ENCODE measurements at places on chromosomes 2 and 18.

DNA sequence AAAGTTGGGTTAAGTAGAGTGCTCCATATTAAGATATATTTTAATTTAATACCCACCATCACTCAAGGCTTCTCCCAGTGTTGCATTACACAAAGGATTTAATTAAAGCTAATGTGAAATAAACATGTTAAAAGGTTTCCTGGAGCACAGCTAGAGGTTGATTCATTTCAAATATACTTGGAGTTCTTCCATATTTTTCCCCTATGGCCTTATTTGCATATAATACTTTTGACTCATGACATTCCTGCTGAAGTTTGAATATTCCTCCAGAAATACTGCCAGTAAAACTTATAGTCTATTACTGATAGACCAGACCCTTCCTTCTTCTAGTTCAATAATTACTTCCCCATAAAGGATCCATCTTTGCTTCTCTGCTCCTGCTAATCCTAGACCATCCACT is 227.5 kb downstream of the GULP1 start:
- no peak for DNase-seq

- DNase-seq, result no peak
Measured at GRCh38 chr2:28413152-28413898, 20.7 kb downstream of the FOSL2 start.

DNA sequence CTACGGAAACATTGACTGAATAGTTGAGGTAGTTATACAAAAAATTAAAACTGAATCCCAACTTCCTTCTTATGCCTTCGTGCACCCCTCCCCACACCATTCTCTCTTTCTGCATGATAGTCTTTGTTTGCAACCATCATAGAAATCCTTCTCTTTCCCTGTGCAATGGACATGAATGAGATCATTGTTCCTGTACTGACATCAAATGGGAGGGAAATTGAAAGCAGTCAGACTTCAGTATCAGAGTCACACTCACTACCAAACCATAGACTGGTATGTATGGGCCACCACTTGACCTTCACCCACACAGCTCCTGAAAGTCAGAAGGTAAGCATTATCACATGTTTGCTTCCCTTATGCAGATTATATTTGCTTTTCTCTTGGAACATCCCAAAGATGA is 782.8 kb downstream of the BCL11A start:
- DNase-seq, result no peak

- DNase-seq, result no peak
Measured at GRCh38 chr18:49030138-49030537, 79.4 kb upstream of the SMAD7 start.

- no peak for DNase-seq
Measured at GRCh38 chr2:43009448-43009847, 217.0 kb downstream of the ZFP36L2 start.

GRCh38 chr2:64786343-64787018 is 132.8 kb upstream of the SERTAD2 start:
- DNase-seq, result no peak

DNA sequence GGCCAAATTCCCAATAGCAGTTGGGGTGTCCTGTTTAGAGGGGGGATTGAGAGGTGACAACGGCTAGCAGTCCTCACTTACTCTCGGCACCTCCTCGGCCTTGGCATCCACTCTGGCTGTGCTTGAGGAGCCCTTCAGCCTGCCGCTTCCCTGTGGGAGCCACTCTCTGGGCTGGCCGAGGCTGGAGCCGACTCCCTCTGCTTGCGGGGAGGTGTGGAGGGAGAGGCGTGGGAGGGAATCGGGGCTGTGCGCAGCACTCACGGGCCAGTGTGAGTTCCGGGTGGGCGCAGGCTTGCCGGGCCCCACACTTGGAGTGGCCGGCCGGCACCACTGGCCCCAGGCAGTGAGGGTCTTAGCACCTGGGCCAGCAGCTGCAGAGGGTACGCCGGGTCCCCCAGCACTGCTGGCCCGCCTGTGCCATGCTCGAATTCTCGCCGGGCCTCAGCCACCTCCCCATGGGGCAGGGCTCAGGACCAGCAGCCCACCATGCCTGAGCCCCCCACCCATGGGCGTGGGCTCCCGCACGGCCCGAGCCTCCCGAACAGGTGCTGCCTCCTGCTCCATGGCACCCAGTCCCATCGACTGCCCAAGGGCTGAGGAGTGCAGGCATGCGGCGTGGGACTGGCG is 705.9 kb upstream of the ZNF804A start:
- DNase-seq, result no peak

DNA sequence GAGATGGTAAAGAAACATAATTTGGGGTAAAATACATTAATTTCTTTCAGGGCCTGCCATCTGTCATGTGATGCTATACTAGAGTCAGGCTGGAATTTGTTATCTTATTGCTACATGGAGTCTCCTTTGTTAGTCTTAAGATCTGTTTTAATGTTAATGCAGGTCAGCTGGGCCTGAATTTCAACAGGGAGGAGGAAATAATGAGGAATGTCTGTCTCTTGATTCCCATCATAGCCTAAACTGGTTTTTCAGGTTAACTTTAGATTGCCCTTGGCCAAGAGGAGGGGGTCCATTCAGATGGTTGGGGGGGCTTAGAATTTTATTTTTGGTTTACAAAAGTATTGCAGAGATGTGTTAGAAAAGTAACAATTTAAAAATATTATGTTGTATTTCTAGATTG is 19.0 kb upstream of the FEZ2 start:
- no peak for DNase-seq

DNA sequence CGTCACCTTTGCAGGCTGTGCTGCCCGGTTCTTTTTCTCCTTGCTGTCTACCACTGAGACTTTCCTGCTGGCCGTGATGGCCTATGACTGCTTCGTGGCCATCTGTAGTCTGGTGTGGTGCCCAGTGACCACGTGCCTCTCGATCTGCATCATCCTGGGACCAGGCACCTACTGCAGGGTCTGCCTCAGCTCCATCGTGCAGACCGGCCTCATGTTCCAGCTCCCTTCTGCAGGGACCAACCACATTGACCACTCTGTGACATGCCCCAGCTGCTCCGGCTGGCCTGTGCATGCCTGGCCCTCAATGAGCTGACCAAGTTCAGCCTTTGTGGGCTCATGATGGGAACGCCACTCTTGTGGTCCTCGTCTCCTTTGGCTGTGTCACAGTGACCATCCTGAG is 26.7 kb downstream of the COPS9 start:
- DNase-seq, result no peak

DNA sequence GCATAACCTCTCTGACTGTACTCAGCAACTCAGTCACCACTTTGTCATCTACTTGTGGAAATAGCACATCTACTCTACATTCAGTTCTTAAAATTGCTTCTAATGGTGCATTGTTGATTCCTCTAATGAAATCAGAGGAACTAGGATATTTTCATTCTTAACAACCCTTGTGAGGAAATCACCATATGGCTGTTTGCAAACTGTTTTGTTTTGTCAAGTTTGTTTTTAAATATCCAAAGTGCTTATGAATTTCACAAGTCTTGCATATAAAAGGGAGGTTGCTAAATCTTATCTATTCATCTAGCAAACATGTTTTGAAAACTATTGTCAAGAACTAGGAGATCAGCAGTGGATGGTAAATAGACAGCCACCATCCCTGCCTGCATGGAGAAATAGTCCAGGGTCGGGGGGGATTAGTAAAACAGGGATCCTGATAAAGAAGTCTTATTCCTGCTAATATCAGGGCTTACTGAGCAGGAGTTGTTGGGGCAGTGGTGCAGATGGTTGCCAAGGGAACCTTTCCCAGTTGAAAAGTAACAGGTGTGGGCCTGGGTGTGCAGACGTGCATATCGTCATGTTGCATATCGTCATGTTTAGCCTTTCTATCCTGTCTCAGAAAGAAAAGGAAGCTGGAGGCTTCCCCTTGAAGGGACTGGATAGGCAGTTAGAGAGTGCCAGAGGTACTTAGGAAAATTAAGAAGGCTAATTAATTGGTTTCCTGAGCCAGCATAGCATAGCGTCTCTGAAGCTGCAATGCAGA is 7.5 kb upstream of the MYO3B start:
- no peak for DNase-seq

DNA sequence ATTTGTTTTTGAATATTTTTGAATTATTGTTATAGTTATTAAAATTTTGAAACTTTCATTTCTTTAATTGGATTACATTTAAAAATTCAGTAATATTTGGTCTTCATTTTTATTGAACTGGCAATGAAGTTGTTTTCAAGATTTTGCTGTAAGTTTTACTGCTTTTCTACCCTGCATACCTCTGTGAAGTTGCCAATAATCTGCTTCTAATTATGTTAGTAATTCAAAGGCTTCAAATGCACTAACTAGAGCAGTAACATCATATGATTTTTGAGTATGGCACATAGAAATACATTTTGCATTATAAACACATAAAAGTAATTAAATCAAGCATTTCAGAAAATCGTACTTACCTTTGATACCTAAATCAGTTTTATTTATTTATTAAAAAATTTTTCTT is 40.3 kb upstream of the FAM171B start:
- DNase-seq, result no peak

DNA sequence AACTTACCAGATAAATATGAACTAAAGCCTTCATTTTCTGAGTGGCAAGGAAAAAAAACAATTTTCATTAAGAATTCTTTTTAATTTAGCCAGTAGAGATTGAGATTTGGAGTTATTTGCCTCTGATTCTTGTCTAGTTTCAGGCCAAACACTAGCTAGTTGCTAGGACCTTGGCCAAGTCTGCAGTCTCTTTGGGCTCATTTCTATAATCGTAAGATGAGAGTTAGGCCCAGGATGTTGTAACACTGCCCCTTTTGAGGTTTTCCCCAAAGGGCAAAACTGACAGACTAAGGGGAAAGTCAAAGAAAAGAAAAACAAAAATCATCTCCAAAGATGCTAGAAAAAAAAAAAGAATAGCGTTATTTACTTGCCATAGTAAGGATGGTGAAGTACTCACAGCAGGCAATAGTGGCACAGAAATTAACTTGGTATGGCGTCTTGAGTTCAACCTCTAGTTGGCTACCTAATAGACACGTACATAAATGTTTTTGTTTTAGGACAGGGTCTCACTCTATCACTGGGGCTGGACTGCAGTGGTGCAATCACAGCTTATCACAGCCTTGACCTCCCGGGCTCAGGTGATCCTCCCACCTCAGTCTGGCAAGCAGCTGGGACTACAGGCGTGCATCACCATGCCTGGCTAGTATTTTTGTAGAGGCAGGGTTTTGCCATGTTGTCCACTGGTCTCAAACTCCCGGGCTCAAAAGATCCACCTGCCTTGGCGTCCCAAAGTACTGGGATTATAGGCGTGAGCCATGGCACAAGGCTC is 23.0 kb upstream of the ADAM17 start:
- no peak for DNase-seq

- DNase-seq, result no peak
Measured at GRCh38 chr2:64227603-64228125, 83.4 kb upstream of the PELI1 start.

GRCh38 chr2:129812071-129812470 is 167.4 kb upstream of the RAB6C start:
- no peak for DNase-seq

DNA sequence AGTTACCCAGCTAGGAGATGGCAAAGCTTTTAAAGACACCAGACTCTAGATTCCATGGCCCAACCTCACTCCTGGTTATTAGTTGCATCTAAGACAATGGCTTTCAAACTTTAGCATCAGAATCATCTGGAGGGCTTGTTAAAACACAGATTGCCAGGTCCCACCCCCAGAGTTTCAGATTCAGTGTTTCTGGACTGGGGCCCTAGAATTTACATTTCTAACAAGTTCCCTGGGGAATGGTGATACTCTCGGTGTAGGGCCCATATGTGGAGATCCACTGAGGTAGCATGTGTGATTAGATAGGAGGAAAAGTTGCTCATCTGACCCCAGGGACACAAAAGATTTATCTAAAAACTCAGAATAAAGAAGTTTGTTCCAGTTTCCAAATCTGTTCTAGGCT is 14.5 kb upstream of the TTR start:
- DNase-seq, result no peak

- DNase-seq, result no peak
Measured at GRCh38 chr2:156704132-156704531, 268.0 kb downstream of the GPD2 start.

GRCh38 chr2:98515250-98515991 is 70.8 kb downstream of the INPP4A start:
- DNase-seq, result no peak

DNA sequence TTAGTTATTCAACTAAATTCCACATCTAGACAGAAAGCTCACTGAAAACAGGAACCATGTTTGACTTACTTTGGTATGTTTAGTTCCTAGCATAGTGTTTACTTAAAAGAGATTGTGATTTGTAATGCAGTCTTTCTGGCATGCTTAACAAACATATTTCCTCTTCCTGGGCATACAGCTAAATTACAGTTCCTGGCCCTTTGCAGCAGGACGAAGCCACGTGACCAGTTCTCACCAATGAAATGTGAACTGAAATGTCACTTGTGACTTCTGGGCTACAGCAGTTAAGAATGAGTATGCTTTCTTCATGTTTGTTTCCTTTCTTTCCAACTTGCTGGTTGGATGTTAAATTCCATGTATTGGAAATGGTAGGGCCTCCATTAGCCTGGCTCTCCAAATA is 330.5 kb downstream of the FIGN start:
- no peak for DNase-seq

DNA sequence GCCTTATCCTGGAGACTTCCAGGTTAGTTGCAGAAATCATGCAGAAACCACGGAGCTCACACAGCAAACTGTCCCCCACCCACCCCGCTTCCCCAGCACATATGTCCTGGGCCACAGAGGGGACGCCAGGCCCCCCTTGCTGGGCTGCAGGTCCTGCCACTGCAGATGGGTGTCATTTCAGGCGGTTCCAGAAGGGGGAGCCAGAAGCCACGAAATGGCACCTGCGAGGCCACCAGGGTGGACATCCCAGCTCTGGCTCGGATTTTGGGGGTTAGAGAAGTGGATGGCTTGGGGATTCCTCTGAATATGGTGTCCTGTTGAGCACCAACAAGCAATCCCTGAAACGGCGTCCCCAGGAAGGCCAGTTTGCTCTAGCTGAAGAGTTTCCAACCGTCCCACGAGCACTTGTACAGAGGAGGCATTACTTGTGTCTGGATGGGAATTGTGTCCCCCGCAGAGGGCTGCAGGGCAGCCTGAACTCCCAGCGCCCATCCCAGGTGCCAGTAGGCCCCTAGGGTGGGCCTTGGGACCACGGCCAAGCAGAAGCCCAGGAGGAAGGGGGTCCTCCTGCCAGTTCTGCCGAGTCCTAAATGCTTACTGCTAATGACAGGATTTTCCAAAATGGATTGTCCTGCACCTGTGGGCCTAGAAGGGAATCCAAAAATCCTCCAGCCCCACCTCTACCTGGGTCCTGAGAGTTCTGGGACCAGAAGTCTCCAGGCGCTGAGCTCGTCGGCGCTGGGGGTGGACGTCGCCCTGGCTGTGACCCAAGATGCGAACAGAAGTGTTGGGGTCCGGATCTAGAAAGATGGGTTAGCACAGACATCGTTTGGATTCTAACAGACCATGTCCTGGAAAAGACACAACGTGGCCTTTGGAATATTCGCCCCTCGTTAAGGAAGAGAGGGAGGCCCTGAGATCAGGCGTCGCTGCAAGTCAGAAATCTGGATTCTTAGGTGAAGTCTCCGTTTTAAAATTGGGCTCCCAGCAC is 14.6 kb upstream of the NFATC1 start:
- peak; percentile 86 for DNase-seq

GRCh38 chr18:11020877-11021414 is 128.4 kb downstream of the PIEZO2 start:
- DNase-seq, result no peak

- DNase-seq, result no peak
Measured at GRCh38 chr2:19559596-19560240, 201.3 kb upstream of the OSR1 start.

All from activated T-cell treated with anti-CD3 and anti-CD28 coated beads, Interleukin-2, amount 50 U/mL, for 48 hours (primary cell).